ENCODE measurements at places on chromosomes 7 and 10.

GRCh38 chr10:22832066-22832602, 95.7 kb upstream of the ARMC3 start:
- no peak for DNase-seq

DNA sequence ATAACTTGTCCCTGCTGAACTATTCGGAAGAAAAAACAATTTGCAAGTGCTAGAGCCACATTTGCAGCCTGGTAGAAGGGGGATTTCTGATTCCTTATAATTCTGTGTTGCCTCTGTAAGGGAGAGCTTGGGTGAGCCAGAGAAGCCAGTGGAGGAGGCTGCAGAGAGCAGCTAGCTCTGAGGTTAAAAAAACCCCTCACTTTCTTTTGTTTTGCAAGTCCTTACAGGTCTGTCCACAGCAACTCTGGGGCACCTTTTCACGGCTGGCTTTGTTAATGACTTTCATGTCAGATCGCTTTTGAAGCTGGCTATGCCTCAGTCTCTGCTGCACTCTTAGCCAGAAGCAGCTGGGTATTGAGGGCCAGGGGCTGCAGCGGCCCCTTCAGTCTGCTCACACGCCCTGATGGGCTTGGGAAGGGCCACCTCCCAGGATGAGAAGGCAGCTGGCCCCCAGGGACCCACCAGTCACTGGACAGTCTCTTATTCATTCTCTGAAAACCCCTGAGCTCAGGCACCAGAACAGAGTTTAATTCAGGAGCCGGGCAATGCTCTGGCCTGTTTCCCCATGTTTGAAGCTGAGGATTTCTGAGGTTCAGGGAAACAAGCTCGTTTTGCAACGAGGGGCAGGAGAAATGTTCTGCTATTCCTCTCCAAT, 30.9 kb downstream of the TRIM8 start:
- DNase-seq: no peak

DNA sequence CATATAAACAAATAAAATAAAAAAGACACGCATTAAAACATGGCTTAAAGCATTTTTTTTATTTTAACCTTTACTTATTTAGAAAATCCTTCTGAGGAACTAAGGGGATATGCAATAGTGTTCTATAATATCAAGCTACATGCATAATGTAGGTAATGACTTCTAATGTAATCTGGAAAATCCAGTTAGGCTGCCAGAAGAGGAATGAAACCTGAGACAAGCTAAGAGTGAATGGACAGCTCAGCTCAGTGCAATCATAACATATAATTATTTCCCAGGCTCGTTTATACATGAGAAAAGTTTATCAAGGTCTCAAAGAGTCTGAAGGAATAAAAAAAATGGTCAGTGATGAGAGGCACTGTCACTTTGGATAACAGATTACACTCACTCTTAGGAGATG, 649.0 kb upstream of the PCDH15 start:
- DNase-seq: no peak

DNA sequence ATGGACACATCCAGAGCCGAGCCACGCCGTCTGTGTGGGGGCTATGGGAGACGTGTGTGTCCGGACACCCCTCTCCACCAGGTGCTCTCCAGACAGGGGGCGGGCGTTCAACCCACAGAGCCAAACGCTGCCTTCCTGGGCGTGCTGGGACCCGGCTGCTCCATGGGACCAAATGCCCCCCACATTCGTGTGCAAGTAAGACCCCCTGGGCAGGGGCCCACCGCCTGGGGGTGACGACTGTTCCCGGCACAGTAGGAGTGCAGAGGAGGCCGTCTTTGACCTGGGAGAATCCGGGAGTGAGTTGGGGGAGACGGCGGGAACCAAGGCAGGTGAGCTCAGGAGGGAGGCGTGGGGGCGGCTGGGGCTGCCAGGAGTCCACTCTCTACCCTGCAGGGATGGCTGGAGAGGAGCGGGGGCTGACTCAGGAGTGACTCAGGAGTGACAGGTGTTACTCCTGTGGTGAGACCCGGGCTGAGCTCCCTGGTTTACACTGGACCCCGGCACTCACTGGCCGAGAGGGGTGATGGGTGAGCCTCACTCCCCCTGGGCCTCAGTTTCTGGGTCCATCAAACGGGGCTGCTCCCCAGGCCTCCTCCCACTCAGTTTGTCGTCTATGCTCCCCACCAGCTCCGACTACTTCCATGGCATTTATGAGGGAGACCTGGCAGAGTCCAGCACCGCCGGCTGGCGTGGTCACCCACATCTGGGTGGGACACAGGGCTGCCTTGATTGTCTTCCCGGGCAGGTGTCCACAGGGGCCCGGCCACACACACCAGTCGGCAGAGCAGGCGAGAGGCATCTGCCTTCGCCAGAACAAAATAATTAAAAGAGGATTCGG, 95.0 kb downstream of the MICALL2 start:
- DNase-seq: no peak

- no peak for DNase-seq
Observed at GRCh38 chr10:86952106-86952505, 5.3 kb downstream of the MMRN2 start.

Measured in fibroblast of skin of abdomen (primary cell).